ENCODE measurements at places on chromosomes 2 and 18.

DNA sequence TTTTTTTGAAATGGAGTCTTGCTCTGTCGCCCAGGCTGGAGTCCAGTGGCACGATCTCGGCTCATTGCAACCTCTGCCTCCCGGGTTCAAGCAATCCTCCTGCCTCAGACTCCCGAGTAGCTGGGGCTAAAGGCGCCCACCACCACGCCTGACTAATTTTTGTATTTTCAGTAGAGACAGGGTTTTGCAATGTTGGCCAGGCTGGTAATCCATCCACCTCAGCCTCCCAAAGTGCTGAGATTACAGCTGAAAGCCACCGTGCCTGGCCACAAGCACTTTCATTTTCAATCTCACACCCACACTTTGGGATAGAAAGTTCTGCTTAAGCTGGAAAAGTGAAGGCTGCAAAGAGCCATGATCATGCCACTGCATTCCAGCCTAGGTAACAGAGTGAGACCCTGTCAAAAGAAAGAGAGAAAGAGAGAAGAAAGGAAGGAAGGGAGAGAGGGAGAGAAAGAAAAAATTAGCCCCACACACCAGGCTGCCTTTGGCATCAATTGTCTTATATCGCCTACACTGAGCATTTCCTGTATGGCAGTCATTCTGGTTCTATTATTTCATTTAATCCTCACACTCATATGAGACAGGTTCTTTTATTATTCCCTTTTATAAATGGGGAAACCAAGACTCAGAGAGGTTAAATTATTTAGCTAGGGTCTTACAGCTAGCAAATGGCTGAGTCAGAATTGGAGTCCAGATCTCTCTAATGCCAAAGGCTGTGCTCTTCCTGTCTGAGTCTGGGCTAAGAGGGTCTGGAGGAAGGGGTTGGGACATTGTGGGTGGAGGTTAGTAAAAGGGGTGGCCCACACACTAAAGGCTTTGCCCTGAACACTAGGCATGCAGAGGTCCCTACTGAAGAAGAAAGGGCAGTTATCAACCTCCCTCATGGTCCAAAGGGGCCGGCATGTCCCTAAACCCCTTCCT, 37.9 kb upstream of the PKDCC start:
- no peak for DNase-seq

DNA sequence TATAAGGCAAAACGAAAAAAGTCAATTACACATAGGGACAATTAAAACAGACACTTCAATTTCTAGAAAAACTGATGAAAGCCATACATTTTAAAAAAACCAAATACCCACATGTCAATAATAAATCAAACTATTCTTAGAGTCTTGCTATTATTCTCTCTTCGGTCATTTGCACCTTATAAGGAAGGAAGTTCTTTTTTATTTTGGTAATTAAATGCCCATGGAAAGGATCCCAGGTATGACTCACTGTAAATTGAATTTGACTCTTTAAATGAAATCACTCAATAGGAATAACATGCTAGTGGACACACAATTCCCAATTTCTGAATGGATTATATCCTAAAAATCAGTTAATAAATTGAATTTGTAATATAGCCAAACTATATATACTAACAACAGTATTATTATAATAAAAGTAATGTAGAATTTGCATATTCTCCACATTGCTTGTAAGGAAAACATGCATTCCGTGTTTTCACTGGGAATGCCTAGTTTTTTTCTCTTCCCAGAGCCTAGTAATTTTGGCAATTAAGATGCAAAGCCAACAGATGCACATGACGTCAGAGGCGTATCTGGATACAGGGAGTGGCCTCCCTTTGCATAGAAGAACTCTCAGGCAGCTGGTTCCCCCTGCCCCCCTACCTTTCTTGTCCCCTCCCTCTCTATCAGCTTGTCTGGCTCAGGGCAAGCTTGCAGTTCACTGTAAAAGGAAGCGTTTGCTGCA, 153.5 kb upstream of the PGAP1 start:
- no peak for DNase-seq

GRCh38 chr2:185215497-185215896, 523.1 kb upstream of the FSIP2 start:
- no peak for DNase-seq

GRCh38 chr18:78980279-78980771, 707 bp downstream of the SALL3 start:
- DNase-seq, result no peak

DNA sequence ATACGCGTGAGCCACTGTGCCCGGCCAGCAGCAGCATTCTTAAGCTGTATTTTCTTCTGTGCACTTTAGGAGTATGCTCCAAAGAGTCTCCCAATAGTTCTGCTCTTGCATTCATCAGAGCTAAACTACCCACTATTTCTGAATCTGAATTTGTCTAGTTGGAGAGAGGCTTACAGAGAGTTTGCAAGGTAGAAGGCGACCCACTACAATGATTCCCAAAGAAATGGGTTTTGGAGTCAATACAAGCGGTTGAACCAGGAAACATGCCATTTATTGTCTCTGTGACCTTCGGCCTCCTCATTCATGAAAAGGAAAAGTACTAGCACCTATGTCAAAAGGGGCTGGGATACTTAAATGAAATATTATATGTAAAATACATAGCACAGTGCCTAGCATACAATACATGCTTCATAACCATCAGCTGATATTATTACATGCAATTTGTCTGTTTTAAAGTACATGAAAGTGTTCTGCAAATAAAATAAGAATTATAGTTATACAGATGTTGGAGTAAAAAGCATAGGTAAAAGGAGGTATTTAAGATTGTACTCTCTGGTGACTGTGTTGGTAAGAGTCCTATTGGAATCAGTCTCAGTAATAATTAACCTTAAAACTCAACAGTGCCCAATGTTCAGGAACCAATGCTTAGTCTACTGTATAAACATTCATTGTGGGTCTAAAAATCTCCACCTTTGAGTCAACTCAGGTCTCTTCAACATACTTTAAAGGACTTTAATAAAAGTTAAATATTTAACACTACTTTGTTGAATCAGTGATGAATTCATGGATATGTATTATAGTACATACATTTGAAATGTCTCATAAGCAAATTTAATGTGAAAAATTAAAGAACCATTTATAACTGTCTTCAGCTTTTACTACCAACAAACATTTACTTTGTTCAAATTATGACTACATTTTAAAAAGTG, 89.8 kb upstream of the GRB14 start:
- DNase-seq, result no peak

GRCh38 chr2:145186303-145186702, 666.4 kb upstream of the ZEB2 start:
- DNase-seq, result no peak

DNA sequence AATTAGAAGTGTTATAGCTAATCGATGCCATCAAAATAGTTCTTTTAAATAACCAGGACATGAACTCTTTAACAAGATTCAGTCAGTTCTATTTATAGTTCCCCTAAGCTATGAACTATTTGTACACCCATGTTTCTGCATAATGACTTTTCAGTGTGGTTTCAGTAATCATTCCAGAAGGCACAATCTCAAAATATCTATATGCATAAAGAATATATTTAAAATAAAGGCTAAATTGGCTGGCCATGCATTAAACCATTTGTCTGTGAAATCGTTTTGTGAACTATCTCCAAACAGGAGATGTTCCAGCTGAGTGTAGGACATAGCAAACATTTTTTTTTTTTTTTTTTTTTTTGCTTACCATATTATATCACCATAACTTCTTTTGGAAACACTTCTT, 719.3 kb downstream of the PLCL1 start:
- no peak for DNase-seq

- DNase-seq, result no peak
These were observed 351.9 kb downstream of the LRRTM1 start for GRCh38 chr2:79952616-79953015.

DNA sequence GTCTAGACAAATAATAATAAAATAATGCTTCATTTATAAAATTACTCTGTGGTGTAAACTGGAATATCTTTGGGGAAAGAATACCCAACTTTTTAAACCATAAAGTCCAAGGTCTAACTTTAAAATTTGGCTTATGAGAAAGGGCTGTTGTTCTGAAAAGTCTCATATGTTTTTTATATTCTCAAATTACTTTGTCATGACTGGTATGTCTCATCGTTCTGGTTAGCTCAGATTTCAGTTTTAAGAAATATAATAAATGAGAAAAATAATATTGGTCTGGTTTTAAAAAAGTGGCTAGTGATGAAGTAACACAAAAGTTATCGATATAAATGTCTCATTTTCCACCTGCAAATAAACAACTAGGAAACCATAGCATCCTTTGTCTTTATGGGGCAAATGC, 1658.1 kb downstream of the LRP1B start:
- no peak for DNase-seq

- no peak for DNase-seq
These were observed 14.9 kb downstream of the DPP4 start for GRCh38 chr2:162058973-162059668.
